ENCODE measurements at places on chromosomes 16 and 17.

DNA sequence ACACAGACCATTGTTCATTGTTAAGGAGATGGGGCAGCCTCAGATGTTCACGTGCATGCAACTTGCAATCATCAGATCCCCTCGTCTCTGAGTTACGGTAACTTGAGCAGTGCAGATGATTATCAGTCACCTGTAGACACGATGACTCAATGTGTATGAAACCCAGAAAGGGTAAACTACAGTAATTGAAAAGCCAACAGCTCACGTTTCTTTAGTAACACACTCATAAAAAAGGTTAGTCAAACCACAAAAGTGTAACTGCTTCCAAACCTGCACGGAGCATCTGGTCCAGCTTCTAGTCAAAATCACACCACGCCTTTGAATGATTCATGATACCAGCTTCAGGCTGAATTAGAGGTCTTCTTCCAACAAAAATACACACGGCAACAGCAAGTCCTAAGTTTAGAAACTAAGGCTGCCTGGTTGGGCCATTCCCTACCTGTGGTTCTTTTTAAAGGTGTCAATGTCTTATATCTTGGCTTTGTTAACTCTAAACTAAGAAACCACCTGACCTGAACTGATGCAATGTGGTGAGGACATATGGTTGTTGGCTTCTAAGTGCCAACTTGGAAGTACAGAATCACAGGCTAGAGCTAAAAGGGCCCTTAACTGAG, 32.3 kb downstream of the GRB7 start:
- DNase-seq: peak; percentile 83

DNA sequence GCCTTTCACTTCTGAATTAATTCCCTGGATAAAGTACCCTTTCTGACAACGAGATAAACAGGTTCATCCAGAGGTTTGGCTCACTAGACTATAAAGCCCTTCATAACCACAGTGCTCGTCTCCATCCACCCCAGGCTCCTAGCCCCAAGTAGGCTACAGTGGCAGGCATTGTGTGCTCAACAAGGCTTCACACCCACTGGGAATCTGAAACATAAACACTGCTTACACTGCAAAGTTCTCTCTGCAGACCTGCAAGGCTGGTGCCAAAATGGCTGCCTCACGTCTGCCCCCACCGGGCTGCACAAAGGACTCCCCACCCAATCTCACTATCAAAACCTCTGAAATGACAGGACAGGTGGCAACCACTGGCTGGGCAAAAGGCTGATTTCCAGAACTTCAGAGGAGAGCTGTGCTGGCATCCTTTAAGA, 5.1 kb upstream of the HLF start:
- DNase-seq: no peak

DNA sequence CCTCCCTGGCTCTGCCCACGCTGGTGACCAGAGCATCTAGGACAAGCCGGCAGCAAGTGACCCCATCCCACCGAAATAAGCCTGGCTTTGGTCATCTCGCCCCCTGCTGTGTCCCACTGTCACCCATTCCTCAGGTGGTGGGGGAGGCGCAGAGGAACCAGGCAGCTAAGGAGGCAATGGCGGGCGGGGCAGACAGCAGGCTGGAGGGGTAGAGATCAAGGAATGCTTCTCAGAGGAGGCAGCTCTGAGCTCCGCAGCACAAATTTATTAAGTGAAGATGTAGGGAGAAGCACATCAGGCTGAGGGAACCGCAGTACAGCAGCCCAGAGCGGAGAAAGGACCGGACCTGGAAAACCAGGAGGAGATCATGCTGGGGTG, 7.5 kb upstream of the KREMEN2 start:
- DNase-seq: no peak

DNA sequence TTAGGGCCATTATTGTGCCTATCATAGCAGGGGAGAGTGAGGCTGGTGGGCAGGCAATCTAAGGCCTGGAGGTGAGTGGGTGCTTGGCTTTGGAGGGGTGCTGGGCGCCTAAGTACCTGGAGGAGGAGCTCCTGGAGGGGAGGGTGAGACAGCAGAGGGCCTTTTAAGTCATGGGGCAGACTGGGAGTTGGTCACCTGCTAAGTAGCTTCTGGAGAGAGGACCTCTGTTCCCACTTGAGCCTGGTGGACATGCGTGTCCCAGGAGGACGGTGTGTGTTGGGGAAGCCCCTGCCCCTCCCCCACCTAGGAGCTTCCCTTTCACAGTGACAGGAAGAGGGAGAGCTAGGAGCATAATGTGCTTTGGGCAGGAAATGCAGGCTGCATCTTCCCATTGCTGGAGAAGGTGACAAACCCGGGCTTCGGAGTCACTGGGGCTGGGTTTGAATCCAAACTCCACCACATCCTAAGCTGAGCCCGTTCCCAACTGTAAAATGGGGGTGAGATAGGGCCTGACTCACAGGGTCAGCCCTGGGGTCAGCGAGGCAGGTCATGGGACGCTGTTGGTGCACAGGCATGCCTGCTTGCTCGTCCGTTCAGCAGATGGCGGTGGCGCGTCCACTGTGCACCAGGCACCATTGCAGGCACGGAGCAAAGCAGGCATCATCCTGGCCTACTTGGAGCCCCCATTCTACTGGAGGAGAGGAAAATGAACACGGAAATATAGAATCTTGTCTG, 37.9 kb downstream of the CMIP start:
- DNase-seq: no peak

DNA sequence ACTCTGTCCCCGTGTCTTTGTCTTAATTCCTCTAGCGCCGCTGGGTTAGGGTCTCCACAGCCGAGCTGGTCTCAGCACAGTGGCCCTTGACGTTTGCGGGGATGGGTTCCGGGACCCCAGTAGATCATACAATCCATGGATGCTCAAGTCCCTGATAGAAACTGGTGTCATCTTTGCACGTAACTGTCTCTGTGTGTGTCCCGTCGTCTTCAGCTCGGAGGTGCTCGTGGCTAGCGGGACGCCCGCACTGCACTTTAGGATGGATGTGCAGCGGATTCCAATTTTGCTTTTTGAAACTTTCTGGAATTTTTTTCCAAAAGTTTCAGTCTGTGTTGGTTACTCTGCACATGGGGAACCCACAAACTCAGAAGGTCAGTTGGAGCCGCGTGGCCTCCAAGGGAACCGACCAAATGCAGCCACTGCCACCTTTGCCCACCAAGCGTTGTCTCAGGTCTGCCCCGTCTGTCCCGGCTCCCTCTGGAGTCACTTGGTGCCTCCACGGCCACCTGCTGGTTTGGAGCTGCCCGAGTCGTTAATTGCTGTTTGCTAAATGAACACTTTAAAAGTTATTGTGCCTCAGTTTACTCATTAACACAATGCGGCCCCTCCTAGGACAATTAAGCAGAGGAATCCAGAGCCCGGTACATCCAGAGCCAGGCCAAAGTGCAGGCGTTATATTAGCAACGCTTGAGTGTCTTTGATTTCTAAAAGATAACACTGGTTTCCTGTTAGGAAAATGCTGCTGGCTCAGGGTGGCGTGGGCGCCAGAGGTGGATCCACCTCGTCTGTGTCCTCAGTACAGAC, 5.3 kb upstream of the DPEP1 start:
- no peak for DNase-seq

GRCh38 chr16:9503251-9503984, 412.0 kb downstream of the HAPSTR1 start:
- DNase-seq: no peak

DNA sequence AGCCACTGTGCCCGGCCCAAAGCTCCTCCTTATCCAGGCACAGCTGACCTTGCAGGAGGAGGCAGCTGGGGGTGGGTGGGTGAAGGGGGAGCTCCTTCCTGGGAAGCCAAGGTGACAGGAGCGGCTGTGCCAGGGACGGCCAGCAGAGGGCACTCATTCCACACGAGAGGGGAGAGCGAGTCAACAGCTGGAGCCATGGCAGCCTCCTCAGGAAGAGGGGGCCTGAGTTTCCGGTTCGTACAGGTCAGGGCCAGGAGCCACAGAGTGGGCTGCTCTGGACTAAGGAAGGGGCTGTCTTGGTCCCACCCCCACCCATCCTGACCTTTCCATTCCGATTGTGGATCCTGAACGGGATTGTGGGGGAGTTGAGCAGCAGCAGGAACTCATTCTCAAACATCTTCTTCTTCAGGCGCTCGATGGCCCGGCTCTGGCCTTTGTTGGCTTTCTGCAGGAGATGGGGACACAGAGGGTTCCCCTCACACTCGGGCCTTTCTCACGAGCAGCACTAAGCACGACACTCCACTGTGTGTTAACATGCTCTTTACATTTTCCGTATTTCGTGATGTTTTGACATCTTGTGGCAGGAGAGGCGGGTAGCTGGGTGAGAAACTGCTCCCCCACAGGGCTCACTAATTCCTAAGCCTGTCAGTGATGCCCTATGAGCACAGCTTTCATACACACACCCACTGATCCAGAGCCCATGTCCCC, 61.6 kb downstream of the TIMM22 start:
- DNase-seq: no peak

DNA sequence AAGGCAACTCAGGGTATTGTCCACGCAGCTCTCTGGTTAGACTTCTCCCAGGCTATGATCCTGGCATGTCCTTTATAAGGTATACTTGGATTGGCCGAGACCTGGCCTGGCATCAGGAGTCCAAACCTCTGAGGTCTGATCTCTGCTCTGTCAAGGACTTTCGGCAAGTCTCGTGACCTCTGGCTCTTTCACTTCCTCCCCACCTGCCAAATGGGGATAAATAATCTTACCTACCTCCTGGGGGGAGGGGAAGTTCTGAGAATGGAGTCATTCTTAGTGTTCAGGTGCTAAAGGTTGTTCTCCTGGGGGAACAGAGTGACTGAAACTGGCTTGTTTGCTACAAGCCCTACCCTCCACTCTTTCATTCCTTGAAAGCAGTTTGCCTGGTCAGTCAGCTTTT, 7.6 kb downstream of the ATXN1L start:
- no peak for DNase-seq

GRCh38 chr16:87697792-87698191, 68.0 kb downstream of the KLHDC4 start:
- DNase-seq: no peak

- DNase-seq: no peak
Observed at GRCh38 chr17:5248821-5249479, 14.3 kb upstream of the SCIMP start.

DNA sequence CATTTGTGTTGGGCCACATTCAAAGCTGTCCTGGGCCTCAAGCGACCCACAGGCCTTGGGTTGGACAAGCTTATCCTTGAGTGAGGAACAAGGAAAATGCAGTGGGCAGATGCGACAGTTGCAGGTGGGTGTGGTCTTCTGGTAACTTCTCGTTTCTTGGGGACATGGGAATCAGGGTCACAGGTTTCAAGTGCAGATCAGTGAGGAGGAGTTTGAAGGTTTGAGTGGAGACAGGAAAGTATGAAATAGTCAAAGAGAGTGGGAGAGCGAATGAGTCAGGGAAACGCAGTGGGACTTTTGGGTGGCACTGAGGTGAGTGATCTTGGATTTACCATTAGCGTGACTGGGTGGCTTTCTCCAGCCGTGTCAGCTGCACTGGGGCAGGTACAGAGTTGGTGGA, 15.4 kb upstream of the CCL22 start:
- DNase-seq: no peak

DNA sequence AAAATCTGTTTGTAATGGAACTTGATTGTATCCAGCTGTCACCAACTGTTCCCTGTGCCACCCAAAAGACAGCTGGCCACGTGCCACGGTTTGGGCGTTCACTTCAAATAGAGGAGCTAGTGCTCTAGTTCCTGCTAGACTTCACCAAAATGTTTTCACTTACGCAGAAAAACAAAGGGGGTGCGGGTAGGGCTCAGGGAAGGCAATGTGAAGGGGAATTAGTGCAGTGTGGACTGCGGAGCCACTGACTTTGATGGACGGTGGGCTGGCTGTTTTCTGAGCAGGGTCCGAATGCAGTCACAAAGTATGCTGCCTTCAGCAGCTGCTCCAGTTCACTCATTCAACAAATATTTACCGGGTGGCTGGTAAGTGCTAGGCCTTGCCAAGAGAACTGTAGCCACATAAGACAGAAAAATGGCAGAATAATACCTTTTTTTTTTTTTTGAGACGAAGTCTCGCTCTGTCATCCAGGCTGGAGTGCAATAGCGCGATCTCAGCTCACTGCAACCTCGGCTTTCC, 7.6 kb upstream of the CYTH1 start:
- DNase-seq: no peak

- DNase-seq: no peak
Observed at GRCh38 chr16:70715860-70716357, 30.1 kb upstream of the MTSS2 start.

DNA sequence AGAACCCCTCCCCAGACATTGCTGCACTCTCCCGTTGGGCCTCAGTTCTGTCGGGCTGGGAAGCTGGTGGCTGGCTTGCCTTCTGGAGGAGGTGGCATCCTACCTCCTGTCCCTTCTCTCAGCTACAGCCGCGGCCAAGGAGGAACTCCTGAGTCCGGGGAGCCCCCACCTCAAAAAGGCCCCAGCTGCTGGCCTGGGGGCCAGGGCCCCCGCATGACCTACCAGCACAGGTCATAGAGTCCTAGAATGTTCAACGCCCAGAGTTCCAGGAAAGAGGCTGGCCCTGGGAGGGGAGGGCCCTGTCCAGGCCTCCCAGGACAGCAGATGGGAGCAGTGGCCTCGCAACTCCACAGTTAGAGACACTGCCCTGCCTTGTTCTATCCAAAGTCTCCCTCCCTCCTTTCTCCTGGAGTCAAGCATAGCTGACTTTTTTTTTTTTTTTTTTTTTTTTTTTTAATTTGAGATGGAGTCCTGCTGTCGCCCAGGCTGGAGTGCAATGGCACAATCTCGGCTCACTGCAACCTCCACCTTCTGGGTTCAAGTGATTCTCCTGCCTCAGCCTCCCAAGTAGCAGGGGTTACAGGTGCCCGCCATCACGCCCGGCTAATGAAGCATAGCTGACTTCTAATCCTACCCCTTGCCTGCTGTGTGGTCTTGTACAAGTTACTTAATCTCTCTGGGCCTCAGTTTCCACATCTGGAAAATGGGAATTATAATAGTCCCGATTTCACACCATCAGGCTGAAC, 7.1 kb downstream of the CARHSP1 start:
- DNase-seq: no peak

GRCh38 chr16:62077998-62078397, 41.8 kb upstream of the CDH8 start:
- DNase-seq: peak; percentile 40

DNA sequence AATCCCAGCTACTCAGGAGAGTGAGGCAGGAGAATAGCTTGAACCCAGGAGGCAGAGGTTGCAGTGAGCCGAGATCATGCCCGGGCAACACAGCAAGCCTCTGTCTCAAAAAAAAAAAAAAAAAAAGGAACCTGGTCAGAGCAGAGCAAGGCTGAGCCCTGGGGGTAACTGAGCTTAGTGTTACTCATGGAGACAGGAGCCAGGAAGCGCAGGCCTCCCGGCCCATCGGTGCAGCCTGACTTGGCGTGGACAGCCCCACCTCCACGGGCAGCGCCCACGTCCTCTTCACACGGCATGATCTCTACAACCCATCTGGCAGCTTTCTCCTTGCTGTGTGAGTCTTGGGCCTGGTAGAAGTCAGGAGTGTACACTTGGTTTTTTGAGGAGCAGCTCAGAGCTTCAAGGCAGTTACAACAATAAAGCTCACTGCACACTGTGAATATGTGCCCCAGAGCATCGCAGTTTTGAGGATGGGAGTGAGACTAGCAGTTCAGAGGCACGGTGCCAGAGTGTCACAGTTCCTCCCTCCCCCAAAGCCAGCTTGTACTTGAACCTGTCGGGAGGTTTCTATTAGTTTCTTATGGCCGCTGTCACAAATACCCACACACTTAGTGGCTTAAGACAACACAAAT, 129.9 kb downstream of the RAP1GAP2 start:
- no peak for DNase-seq

GRCh38 chr17:45775576-45776011, 8.5 kb upstream of the CRHR1 start:
- peak; percentile 50 for DNase-seq

- no peak for DNase-seq
Observed at GRCh38 chr17:4008441-4009185, 44.4 kb upstream of the ATP2A3 start.

- DNase-seq: no peak
Observed at GRCh38 chr16:11370084-11370931, 25.0 kb downstream of the RMI2 start.

GRCh38 chr17:51427856-51428255, 167.5 kb downstream of the UTP18 start:
- DNase-seq: no peak
